ENCODE measurements at places on chromosomes 3 and 15. TPM values are rescaled to one million over a fixed set of nuclear protein-coding genes. Genes with fewer than 3 reads are reported as not detected.

- DNase-seq = no peak
These were observed 91.5 kb downstream of the MEX3B start for GRCh38 chr15:81954158-81954783.

DNA sequence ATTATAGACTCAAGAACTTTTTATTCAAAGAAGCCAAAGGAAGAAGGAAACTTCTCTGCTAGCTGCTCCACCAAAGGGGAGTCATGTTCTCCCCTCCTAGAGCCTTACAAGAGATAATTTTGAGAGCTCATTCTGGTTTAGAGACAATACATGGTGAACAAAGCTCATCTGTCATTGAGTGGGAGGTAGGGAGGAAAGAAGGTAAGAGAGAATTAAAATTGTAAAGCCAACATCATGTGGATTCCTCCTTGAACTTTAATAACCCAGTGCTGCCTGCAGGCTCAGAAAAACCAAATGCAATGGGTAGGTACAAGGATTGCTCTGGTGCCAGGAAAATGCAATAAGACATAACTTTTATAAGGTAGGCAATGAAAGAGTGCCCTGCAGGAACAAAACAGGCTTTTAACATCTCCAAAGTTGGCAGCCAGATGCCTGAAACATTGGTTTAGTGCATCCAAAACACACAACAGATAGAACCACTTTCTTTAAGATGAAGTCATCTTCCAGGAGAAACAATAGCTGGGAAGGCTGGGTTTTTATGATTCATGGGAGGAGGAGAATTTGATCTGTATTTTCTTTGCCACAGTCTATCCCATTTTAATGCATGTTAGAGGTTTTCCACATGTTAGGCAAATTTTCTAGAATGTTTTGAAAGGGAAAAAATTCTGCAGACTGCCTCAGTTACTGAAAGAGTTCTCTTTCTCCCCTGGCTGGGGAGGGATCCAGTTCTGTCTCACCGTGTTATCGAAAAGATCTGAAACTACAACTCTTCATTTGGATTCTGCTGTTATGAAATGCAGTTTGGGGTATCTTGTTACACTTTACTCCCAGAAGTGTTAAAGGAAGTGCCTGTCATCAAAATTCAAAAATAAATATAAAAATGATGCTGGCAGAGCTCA lies 11.3 kb upstream of the ARHGEF3 start:
- DNase-seq = peak; percentile 42

DNA sequence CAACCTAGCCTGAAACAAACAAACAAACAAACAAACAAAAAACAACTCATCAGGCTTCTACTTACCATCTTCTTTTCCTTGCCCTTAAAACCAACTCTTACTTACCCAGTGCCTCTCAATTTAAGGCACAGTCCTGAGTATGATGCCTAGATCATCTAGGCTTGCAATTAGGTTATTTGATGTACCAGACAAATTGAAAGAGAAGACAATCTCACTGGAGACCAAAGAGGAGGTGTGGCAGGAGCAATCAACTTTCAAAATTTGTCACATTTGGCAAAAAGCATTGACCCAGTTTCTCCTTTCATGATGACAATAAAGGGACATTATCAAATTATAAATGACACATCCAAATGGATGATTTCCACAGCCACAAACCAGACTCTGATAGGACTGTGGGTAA lies 36.0 kb downstream of the AAGAB start:
- DNase-seq = no peak

GRCh38 chr3:135009014-135009413 lies 214.0 kb downstream of the EPHB1 start:
- DNase-seq = no peak

DNA sequence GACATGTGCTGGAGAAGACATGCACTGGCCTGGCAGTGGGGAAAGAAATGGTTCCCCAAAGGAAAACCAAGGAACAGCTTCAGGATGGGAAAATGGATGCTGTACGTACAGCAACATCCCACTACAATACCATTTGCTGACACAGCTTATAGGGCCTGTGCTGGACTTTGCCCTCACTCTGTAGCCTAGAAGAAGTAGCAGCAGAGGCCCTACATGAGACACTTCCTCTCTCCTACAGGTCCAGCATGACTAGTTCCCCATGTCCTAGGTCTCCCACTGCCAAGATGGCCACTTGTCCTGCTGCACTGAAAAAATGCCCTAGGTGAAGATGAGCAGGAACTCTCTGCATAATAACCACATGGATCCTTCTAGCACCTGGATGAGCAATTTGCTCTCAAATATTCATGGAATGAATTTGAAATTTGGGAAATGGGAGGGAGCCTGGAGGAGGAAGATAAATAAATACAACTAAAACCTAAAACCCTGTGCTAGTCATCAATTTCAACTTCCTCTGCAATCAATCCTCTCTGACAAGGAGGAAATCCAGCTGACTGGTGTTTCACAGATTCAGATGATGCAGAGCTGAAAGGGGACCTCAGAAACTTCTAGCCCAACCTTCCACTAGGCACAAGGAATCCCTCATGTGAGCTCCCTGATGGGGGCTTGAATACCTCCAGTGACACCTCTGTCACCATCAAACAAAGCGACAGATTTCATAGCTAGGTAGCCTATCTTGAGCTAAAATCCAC lies 514.3 kb upstream of the PPP2R3A start:
- no peak for DNase-seq

Gene CDHR4
- total RNA-seq = not detected

Gene BMF
- total RNA-seq = 2.0 TPM

Data from lung microvascular endothelial cell (primary cell).